ENCODE measurements at places on chromosomes 6 and 20.

- H3K36me3 ChIP-seq = no peaks in the 10 kb centered on the region
- no peaks in the 10 kb centered on the region for H3K4me1 ChIP-seq
- no peak overlapping the region for H3K4me3 ChIP-seq
Measured at GRCh38 chr6:18004256-18004985, 17.0 kb upstream of the KIF13A start.

DNA sequence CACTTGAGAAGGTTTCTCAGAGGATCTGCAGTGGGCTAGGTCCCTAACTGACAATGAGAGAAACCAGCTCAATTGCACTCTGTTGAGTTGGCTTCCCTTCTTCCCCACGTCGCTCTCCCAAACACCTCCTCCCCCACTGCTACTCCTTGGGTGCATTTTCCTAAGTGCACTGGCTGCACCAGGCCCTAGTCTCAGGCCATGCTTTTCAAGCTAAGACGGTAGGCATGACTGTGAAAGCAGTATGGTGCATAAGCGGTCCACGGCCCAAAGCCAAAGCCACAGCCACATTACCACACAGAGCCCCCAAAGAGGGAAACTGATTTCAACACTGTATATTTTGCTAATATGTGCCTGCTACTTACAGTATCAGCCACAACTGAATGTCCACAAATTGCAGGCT, 62.1 kb upstream of the RBM24 start:
- no peak for DNase-seq
- no peaks in the 10 kb centered on the region for H3K4me1 ChIP-seq
- H3K4me3 ChIP-seq = no peak overlapping the region
- H3K27me3 ChIP-seq = peaks cover 28% of the 10 kb centered on the region

DNA sequence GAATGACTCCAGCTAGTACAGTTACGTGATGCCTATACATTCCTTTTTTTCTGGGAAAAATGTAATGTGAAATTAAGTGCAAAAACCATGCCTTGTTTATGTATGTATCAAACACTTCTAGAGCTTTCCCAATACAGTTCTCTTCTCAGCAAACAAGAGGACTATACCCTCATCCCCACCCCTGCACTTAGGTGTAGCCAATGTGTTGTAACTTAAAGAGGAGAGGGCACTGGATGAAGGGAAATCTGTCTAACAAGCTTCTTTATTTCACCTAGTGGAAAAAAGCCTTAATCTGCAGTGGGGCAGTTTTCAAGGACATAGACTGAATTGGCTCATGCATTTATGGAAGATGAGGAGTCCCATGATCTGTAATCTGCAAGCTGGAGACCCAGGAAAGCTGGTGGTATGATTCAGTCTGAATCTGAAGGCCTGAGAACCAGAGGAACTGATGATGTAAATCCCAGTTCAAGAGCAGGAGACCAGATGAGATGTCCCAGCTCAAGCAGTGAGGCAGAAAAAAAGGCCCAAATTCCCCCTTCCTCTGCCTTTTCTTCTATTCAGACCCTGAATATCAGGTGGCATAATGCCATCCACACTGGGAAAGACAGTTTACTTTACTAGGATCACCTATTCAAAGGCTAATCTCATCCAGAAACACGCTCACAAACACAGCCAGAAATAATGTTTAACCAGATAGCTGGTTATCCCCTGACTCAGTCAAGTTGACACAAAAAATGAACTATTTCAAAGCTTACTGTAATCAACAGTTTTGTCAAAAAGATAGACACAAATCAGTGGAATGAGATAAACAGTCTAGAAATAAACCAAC, 25.8 kb upstream of the SLC17A3 start:
- no peak for DNase-seq
- peaks cover 16% of the 10 kb centered on the region for H3K27me3 ChIP-seq
- H3K4me3 ChIP-seq = no peak overlapping the region
- H3K27ac ChIP-seq = no peak overlapping the region
- H3K36me3 ChIP-seq = no peaks in the 10 kb centered on the region
- no peaks in the 10 kb centered on the region for H3K4me1 ChIP-seq

- no peak for DNase-seq
- no peak overlapping the region for H3K4me3 ChIP-seq
- peaks cover 45% of the 10 kb centered on the region for H3K27me3 ChIP-seq
- no peaks in the 10 kb centered on the region for H3K36me3 ChIP-seq
- H3K27ac ChIP-seq = peak overlapping the region; percentile 51
Measured at GRCh38 chr6:18101271-18101670, 21.2 kb downstream of the NHLRC1 start.

DNA sequence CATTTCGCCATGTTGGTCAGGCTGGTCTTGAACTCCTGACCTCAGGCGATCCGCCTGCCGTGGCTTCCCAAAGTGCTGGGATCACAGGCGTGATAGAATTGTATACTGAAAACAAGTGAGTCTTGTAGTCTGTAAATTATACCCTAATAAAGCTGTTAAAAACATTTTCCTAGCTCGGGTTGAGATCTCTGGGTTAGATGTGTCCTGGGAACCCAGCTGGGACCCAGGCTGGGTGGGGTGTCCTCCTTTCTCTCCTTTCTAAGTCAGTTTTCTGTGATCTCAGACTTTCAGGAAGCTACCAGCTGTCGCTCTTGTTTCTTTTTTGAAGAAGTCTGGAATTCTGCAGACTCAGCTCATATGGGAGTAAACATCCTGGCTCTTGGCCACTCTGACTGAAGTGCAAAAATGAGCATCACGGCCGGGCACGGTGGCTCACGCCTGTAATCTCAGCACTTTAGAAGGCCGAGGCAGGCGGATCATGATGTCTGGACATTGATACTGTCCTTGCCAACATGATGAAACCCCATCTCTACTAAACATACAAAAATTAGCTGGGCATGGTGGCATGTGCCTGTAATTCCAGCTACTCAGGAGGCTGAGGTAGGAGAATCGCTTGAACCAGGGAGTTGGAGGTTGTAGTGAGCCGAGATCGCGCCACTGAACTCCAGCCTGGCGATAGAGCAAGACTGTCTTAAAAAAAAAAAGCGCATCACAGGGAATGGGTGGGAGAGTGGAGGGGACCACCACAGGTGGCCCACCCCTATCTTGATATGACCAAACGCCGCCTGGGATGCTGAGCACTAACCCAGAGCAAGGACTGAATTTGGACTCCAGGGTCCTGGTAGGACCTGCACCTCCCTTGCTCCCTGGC, 9.9 kb upstream of the PCIF1 start:
- H3K4me1 ChIP-seq = no peaks in the 10 kb centered on the region
- H3K27ac ChIP-seq = no peak overlapping the region
- H3K36me3 ChIP-seq = peaks cover 3% of the 10 kb centered on the region
- no peak overlapping the region for H3K4me3 ChIP-seq

- peaks cover under 1% of the 10 kb centered on the region for H3K4me1 ChIP-seq
- no peak overlapping the region for H3K4me3 ChIP-seq
- no peaks in the 10 kb centered on the region for H3K36me3 ChIP-seq
- peaks cover 2% of the 10 kb centered on the region for H3K27me3 ChIP-seq
- no peak for DNase-seq
- H3K27ac ChIP-seq = no peak overlapping the region
Measured at GRCh38 chr6:203661-204060, 88.6 kb upstream of the DUSP22 start.

- H3K27me3 ChIP-seq = peaks cover 9% of the 10 kb centered on the region
- no peak within 1 kb of the TSS for H3K4me3 ChIP-seq
- H3K36me3 ChIP-seq = no peaks in the 10 kb centered on the region
- H3K27ac ChIP-seq = no peak within 1 kb of the TSS
- H3K4me1 ChIP-seq = no peaks in the 10 kb centered on the region
- DNase-seq = no peak
Measured at GRCh38 chr6:96562886-96563285, at the start of gene FHL5. Gene FHL5, plus strand, starts transcription at chr6:96563128. Its CDS starts 40,486 bp downstream, at chr6:96603614.

DNA sequence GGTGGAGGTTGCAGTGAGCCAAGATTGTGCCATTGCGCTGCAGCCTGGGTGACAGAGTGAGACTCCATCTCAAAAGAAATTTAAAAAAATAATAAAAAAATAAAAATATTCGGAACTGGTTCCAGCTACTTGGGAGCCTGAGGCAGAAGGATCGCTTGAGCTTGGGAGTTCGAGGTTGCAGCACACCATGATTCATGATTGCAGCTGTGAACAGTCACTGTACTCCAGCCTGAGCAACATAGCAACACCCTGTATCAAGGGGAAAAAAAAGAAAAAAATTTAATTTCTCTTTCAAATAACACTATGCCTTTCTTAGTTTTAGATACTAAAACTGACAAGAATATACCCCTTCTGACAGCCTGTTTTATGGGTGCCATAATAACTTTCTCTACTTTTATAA, 10.5 kb downstream of the KDM1B start:
- DNase-seq = no peak
- H3K4me1 ChIP-seq = no peaks in the 10 kb centered on the region
- no peak overlapping the region for H3K27ac ChIP-seq
- H3K36me3 ChIP-seq = peaks cover 51% of the 10 kb centered on the region
- H3K27me3 ChIP-seq = no peaks in the 10 kb centered on the region
- no peak overlapping the region for H3K4me3 ChIP-seq

DNA sequence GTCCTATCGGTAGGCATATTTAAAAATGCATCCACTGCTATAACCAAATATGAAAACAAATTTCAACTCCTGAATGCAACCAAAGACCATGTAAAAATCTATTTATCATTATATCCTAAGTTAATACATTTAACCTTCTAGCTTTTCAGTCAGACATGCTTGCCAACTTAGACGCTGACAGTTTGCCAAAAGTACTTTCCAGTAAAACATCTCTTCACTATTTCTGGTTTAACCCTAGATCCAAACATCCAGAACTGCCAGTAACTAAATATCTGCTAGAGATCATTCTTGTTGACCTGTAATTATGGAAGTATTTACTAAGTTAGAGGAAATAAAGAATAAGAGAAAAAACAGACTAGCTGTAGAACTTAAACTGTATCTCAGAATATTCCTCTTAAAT, 210.2 kb upstream of the THEMIS start:
- H3K4me3 ChIP-seq = no peak overlapping the region
- no peak overlapping the region for H3K27ac ChIP-seq
- DNase-seq = no peak
- no peaks in the 10 kb centered on the region for H3K27me3 ChIP-seq

GRCh38 chr6:148239801-148240460, 102.7 kb upstream of the SASH1 start:
- H3K36me3 ChIP-seq = no peaks in the 10 kb centered on the region
- peaks cover 7% of the 10 kb centered on the region for H3K27me3 ChIP-seq
- no peaks in the 10 kb centered on the region for H3K4me1 ChIP-seq
- no peak overlapping the region for H3K27ac ChIP-seq

DNA sequence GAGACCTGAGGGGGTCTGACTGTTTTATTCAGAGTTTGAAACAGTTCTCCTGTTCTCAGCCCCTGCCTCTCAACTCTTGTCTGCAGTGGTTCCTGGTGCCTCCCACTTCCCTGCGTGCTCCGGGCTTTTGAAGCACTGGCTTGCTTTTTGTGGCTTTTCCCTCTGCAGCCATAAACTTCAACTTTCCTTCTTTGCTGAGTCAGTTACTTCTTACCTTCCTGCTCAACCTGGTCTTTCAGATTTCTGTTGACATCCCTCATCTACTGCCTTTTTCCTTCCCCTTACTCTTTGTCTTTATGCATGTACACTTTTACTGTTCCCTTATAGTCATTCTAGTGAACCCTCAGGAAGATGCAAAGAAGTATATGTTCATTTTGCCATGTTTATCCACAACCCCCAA, 57.4 kb downstream of the ASXL1 start:
- no peaks in the 10 kb centered on the region for H3K27me3 ChIP-seq
- H3K27ac ChIP-seq = peak overlapping the region; percentile 1
- DNase-seq = no peak
- no peak overlapping the region for H3K4me3 ChIP-seq
- H3K4me1 ChIP-seq = peaks cover 55% of the 10 kb centered on the region

DNA sequence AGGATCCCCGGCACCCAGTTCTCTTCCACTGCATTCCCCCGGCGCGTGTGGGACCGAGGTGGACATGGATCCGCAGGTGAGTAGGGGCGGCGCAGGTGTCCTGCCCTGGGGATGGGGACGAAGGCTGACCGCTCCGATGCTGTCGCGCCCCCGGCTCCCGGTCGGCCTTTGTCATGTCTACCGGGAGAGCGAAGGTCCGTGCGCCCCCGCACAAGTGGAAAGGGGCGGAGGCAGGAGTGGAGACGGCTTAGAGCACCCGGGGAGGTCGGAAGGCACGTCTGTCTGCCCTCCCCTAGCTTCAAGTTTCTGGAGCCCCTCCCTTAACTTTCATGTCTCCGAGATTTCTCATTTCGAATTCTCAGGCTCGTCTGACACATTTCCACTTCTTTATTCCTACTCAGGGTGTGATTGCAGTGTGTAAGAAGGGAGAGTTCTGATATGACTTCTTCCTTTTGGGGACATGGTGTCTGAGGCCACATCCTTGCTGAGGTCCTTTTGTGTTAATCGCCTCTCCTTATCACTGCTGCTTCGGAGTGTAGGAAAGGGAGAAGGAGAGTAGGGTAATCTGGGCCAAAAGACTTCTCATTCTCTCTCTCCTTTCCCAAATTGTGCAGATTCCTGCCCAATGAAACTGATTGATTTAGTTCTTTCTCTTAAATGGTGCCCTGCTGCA, 435 bp downstream of the KIFC1 start:
- peak overlapping the region; percentile 78 for H3K27ac ChIP-seq
- peaks cover 6% of the 10 kb centered on the region for H3K36me3 ChIP-seq
- no peak for DNase-seq

DNA sequence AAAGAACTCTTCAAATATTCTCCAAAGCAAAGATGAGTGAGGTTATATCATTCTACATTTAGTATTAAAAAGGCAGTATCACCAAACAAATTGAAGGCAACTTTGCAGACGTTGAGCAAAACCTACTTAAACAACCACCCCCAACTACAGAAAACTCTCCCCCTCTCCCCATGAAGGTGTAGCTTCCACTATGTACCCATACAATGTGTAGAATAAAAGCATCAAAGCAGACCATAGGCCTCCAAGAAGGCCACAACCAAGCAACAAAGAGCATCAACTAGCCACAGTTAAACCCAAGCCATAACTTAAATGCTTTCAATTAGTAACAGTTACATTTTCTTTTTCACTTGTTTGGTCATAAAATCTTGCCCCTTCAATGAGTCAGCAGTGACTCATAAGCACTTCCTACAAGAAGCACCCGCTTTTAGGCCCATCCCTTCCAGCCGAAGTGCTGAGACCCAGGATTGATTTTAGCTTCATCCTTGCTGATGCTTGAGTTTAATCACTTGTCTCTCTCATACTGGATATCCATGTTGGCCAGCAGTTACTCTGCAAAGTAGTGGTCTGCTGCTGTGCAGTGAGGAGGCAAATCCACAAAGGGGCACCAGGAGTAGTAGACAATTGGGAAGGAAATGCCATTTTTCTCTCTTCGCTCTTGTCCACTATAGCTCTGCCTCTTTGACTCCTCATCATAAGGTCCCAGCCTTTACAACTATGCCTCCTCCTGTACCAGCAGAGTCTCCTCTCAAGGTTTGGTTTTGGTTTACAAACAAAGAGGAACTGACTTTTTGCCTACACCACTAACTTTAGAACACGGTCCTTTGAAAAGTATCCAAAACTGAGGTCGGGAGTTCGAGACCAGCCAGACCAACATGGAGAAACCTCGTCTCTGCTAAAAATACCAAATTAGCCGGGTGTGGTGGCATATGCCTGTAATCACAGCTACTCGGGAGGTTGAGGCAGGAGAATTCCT, 8.4 kb upstream of the NUP153 start:
- H3K36me3 ChIP-seq = no peaks in the 10 kb centered on the region
- H3K27ac ChIP-seq = peak overlapping the region; percentile 45
- DNase-seq = no peak
- peaks cover 8% of the 10 kb centered on the region for H3K4me1 ChIP-seq
- H3K27me3 ChIP-seq = no peaks in the 10 kb centered on the region

- H3K4me1 ChIP-seq = peaks cover 22% of the 10 kb centered on the region
- no peak overlapping the region for H3K27ac ChIP-seq
- DNase-seq = no peak
- no peak overlapping the region for H3K4me3 ChIP-seq
- no peaks in the 10 kb centered on the region for H3K27me3 ChIP-seq
Measured at GRCh38 chr20:53930651-53931504, 139.5 kb downstream of the BCAS1 start.

All from effector memory CD8-positive, alpha-beta T cell (primary cell).